ENCODE measurements at places on chromosomes 7 and 10.

DNA sequence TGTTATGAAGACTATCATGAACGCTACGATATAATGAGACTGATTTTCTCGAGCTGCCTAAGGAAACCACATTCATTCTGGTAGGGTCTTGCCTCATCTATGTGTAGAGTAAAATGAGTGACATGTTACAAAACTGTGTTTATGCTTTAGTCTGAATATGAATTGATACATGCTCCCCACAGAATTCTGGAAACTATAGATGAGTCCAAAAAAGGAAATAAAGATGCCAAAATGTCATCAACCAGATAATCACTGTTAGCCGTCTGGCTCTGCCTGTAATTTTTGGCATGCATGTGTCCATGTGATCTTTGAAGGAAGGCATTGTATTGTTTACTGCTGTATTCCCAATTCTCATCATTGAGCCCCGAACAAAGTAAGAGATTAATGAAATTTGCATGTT is 42.6 kb upstream of the GPR37 start:
- DNase-seq = no peak

- peak; percentile 28 for DNase-seq
Measured at GRCh38 chr10:116490028-116490662, 55.6 kb upstream of the PNLIP start.

DNA sequence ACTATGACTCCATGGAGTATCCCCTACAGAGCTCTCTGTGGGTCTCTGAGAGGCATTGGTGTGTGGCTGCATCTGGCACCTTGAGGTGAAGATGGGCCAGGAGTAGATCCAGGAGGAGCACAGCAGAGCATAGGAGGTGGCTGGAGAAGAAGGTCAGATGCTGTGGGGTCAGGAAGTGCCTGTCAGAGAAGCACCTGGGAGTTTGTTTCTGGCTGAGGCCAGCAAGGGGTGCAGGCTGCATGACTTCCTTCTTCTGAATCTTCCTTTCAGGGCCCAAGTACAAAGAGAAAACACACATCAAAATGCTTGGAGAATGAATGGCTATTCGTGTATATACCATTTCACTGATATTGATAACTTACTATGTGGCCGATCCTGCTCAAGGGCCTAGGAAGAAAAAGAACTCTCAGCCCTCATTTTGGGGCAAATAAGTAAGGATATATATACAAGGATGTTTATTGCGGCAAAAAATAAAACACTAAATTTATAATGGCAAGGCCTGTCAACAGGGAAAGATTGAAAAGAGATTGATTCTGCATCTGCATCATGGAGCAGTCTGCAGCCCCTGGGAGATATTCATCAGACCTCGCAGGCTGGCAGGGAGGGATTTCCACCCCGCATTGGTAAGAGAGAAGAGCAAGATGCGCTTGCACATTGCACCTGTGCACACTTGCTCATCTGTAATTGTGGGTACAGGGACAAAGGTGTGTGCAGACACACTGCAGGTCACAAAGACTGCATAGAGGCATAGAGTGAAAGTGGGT is 39.2 kb downstream of the PTPRE start:
- DNase-seq = no peak

GRCh38 chr10:80701706-80702105 is 164.0 kb downstream of the SH2D4B start:
- DNase-seq = no peak

GRCh38 chr7:114925434-114925833 is 3.5 kb downstream of the MDFIC start:
- no peak for DNase-seq

DNA sequence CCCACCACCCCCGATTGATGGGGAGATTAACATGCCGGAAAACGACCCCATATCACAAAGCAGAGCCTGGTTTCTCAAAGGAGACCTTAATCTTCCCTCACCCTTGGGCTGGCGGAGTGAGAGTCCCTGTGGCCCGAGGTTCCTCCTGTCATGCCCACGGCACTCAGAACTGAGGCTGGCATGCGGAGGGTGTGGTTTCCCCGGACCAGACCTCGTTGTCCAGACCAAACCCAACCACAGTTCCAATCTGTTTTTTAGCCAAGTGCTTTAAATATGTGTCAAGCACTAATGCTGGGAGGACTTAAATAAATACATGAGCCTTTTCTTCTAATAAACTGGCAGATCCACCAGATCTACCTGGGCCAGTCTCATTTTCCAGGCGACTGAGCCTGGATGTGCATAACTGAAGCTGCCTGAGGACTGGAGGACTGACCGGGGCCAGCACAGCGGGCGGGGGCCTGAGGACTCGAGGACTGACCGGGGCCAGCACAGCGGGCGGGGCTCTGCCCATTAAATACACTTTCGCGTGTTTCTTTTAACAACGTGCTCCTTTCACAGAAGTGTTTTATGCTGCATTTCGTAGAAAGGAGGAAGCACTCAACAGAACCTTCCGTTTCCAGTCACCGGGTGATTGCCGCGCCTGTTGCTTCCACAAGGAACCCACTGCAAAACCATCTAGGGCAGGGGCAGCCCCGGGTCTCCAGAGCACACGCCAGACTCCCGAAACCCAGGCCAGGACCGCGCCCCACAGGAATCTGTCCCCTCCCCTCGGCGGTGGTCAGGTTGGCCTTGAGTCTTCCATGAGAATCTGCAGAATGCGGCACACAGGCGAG is 334.6 kb downstream of the PTPRN2 start:
- no peak for DNase-seq

GRCh38 chr10:71126432-71126831 is 85.9 kb upstream of the UNC5B start:
- DNase-seq = no peak

DNA sequence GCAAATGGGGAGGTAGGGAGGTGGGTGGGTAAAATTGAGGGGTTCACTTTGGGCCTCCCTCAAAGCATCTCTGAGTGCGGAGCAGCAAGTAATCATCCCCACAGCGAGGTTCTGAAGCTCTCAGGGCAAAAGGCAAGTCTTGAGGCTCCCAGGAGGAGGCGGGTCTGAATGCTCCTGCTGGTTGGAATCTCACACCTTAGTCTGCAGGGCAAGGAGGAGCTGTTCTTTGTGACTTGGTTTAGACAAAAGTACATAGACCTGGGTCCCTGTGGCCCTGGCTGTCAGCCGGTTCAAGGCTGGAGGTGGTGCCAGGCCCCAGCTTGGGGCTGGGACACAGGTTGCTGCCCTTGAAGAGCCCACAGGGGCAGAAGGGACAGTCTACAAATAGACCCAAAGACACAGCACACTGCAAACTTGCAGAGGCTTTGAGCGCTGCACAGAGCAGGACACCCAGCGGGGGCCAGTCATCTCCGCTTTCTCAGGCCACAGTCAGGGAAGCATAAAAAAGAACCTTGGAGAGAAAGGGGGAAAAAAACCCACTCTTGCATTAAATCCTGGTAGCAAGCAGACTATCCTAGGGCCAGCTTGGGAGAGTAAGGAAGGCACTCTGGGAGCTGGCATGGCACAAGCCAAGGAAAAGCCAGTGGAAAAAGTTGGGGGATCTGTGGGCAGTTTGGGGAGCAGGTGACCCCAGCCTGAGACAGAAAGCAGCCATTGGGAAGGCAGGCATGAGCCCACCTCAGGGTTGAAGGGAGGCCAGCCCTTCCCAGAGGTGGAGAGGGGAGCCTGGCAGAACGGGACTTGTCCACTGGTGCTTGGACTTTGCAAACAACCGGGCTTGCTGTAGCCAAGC is 926 bp upstream of the C10orf71 start:
- no peak for DNase-seq

DNA sequence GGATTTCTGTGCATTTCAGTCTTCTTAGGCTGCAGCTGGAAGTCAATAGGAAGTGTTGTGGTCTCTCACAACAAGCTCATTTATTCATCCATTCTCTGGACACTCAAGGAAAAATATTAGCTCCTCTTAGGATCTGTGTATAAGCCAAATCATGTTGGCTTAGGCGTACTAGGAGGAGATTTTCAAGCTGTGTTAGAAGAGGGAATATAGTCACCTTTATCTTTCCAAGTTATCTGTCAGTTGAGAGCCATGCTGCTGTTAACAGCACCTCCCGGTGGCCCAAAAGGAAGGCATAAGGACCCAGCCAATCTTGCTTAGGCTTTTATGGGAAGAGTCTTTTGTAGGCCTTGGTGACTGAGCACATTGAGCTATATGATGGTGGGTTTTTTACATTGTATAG is 220.0 kb downstream of the LRMDA start:
- DNase-seq = peak; percentile 15

DNA sequence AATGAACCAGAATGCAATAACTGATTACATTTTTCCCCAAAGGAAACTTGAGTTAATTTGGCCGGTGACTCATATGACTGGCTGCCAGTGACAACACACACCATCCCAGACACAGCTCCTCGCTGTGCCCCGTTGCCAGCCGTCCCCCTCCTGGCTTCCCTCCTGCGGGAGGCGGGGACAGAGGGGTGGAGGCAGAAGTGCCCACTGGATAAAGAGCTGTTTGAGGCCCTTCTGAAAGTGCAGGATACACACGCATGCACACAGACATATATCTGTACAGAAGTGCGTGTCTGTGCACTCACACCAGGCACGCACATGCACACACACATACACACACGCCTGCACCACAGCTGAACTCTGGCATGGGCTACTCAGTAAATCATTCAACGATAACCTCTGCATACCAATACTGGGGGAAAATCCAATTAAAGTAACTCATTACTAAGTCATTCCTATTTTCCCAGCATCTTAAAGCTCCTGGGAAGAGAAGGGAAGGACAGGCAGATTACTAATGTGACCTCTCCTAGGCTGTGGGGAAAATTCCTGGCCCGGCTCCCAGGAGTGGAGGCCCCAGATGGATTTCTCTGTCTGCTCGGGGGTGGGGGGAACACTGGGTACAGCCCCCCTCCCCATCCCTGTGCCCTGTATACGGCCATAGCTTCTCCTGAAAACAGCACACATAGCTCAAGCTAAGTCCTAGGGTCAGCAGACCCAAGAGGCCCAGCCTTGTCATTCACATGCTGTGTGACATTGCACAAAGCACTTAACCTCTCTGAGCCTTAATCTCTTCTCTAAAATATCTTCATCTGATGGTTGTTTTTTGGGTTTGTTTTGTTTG is 52.3 kb upstream of the MYL10 start:
- DNase-seq = peak; percentile 26

GRCh38 chr10:49568235-49568634 is 29.3 kb upstream of the ERCC6 start:
- no peak for DNase-seq

DNA sequence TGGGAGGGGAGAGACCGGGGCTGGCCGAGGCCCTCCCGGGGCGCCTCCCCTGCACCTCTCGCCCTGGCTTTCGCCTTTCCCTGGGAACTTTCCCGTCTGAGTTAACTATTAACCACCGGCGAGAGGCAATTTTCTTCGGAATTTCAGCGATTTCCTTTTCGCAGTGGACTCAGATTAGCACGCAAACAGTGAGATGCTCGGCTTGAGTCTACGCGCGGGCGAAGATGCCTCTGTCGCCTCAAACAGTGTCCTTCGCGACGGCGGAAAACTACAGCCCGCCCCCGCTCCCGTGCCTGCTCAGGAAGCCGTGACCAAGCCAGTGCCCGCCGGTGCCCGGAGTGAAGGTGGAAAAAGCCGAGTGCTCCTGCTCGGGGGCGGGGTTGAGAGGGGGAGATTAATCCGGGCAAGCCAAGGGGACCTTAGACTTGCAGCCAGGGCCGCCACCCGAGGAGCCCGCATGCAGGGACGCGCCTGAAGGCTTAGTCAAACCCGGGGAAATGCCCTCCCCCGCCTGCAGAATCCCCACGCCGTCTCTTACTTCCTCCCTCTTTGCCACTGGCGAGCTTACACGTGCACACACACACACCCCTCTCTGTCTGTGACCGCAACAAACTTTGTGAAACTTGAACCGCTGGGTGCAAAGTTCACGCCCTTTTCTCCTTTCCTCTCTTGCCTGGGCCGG is 14.5 kb upstream of the PAX2 start:
- DNase-seq = no peak

GRCh38 chr7:32204361-32205018 is 134.3 kb upstream of the PDE1C start:
- peak; percentile 65 for DNase-seq

GRCh38 chr7:17126413-17127268 is 171.8 kb upstream of the AHR start:
- DNase-seq = no peak

DNA sequence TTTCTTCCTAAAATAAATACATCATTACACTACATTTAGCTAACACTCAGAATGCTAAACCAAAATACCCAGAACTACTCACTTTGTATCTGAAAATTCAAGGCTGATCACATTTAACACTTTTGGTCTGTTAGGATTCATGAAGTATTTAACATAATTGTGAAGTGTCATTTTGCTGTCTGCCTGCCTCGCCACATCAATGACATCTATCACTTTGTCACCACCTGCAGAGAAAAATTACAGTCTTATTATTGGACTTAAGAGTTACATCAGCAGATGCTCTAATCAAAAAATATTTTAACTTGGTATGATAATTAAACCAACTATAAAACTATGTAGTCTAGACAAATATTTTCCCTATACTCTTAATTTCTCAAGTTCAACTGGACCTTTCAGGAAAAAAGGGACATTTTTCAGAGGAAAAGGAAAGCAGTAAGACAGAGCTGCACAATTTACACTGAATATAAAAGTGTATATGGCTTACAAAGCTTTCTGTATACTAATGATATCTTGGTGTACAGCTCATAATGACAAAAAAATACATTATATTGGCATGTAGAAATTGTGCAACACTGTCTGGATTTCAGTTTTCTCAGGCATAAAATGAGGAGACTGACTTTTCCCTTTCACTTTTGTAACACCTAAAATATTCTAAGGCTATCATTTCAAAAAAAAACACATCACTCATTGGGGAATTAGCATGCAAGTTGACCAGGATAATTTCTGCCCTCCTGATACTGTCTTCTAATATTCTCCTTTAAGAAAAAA is 49.2 kb downstream of the KDM7A start:
- no peak for DNase-seq

GRCh38 chr10:77837248-77837924 is 89.2 kb downstream of the DLG5 start:
- no peak for DNase-seq

DNA sequence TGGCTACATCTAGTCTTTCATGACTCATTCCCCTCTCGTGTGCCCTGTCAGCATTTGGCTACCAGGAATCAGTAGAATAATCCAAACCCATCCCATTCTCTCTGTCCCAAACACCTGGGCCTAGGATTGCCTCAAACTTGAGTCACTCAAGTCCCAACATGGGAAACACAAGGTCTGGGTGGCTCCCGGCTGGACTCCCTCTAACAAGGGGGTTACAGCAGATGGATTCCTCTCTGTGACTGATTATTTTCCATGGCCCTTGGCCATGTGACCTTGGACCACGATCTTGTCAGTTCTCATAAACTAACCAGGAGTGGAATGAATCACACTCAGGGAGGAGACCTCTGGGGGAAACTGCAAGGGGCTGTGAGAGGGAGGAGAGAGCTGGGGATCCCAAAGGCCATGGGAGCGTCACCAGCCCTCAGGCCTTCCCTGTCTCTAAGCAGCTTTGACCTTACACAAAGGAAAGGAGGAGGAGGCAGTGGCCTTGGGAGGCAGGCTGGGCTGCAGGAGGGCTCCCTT is 533.1 kb downstream of the KCNMA1 start:
- no peak for DNase-seq

GRCh38 chr7:132354527-132354926 is 221.7 kb downstream of the PLXNA4 start:
- no peak for DNase-seq

Measured in HCT116 (cell line).